ENCODE measurements at places on chromosomes 2 and 18.

DNA sequence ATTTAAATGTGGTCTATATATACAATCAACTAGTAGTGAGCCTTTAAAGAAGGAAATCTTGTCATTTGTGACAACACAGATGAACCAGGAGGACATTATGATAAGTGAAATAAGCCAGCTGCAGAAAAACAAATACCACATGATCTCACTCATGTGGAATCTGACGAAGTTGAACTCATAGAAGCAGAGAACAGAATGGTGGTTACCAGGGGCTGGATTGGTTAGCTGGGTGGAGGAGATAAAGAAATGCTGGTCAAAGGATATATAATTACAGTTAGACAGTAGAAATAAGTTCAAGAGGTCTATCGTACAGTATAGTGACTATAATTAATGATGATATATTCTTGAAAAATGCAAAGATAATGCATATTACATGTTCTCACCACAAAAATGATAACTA, 267.9 kb downstream of the FBXO15 start:
- DNase-seq: no peak

DNA sequence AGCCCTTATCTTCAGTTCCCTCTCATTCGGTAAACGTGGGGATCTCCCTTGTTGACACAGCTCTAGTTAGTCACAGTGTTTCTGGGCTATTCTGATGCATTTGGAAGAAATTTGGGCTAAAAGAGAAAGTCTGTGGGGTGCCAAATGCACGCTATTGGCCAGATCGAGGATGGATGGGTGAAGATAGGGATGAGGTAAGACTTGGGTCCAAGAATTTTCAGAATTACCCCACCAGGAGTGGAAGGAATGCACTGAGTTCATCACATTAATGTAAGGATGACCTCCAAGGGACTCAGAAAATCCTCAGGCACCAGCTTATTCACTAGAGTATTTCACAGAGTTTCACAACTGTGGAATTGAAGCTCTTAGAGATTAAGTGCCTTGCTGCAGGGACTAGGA, 49.3 kb downstream of the NRP2 start:
- no peak for DNase-seq

- no peak for DNase-seq
Measured at GRCh38 chr2:215022418-215022817, 116.0 kb downstream of the ABCA12 start.

DNA sequence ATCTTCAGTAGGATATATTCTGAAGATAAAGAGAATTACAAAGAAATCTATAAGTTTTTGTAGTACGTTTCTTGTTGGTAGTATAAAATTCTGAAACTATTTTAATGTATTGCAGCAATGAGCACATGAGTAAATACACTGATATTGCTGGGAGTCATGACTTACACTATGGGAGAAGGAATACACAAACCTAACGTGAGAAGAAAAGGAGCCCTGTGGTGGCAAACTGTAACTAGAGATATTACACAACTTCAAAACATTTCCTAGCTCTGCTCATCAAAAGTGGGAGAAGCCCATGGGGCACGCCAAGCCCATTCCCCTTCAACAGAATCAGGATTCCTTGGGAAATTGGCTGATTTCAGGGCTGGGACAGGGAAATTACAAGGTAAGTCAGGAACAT, 20.5 kb downstream of the SPIRE1 start:
- DNase-seq: no peak

GRCh38 chr18:36724591-36725001, 104.2 kb downstream of the TPGS2 start:
- DNase-seq: no peak

GRCh38 chr2:86807468-86808275, 17.0 kb upstream of the CD8A start:
- DNase-seq: peak; percentile 70

- DNase-seq: no peak
Measured at GRCh38 chr18:9531791-9532410, 56.6 kb downstream of the RALBP1 start.

- DNase-seq: no peak
Measured at GRCh38 chr2:201260302-201260800, at the start of gene CASP8. CASP8 (plus strand) TSS chr2:201260536; CDS start chr2:201266487, 5,951 bp downstream.
